ENCODE measurements at places on chromosomes 5 and 9.

- DNase-seq: no peak
These were observed 128.5 kb upstream of the FAM174A start for GRCh38 chr5:100406640-100407039.

- peak; percentile 92 for DNase-seq
These were observed 219.0 kb downstream of the AOPEP start for GRCh38 chr9:94945197-94946144.

GRCh38 chr9:130927995-130928900, 10.8 kb downstream of the FIBCD1 start:
- peak; percentile 88 for DNase-seq

- DNase-seq: no peak
These were observed 10.1 kb downstream of the MYMK start for GRCh38 chr9:133514460-133515239.

GRCh38 chr5:83955916-83956315, 235.3 kb upstream of the HAPLN1 start:
- DNase-seq: peak; percentile 41

DNA sequence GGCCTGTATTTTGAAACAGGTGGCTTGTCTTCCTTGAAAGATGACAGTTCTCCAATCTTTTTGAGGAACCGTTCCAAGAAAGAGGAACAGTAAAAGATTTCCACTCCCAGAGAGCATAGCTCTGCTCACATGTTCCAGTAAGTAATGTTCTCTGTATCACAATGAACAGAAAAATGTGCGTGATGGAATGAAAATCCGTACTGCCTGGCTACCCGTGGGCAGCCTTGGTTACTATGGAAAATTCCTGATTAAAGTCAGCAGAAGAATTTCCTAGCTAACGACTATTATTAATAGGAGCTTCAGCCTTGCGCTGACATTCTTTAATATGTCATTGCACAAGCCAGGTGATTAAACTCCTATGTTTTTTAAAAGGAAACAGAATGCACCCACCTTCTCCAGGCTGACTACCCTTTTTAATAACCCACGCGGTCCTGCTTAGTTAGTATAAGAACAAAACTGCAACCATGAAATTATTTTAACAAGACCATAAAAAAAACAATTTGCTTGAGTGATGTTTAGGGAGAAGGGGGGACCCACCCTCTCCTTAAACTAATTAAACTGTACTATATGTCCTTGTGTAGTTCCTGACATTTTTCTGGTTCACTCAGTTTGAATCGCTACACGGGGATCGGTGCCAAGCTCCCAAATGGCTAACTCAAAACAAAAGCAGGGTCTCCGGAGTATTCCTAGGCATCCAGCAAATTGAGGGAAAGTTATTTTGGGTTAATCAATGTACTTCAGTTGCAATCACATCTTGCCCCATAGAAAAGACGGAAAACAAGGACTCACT, 54.8 kb upstream of the CPEB4 start:
- DNase-seq: no peak

DNA sequence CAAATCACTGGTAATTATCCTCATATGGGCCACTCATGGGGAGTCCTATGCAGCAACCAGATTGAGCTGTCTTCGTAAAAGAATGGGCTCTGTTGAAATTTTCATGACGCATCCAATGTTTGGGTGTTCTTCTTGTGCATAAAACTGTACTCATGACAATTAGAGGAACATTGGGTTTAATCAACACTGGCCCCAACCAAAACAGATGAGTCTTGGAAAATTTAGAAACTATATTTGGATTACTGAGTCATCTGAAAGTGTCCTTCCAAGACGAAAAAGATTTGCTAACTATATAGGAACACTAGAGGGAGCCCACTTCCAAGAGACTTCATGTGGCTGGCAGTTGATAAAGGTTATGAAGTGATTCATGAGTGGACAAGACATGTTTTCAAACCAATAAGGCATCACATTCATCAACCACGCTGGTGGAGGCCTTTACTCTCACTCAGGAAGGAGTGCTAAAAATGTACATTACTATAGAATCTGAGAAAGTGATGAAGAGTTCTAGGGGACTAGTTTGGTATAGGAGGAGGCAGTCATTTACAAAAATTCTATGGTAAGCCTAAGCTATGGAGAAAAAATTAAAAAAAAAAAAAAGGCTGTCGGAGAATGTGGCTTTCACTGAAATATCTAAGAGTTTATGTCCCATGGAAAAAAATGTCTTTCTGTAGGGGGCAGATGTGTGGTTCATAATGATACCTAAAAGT, 313.5 kb downstream of the PRDM9 start:
- peak; percentile 71 for DNase-seq

- peak; percentile 65 for DNase-seq
These were observed 77.1 kb upstream of the GOLM1 start for GRCh38 chr9:86176468-86176867.

GRCh38 chr5:125377141-125377540, 630.7 kb upstream of the ZNF608 start:
- no peak for DNase-seq

DNA sequence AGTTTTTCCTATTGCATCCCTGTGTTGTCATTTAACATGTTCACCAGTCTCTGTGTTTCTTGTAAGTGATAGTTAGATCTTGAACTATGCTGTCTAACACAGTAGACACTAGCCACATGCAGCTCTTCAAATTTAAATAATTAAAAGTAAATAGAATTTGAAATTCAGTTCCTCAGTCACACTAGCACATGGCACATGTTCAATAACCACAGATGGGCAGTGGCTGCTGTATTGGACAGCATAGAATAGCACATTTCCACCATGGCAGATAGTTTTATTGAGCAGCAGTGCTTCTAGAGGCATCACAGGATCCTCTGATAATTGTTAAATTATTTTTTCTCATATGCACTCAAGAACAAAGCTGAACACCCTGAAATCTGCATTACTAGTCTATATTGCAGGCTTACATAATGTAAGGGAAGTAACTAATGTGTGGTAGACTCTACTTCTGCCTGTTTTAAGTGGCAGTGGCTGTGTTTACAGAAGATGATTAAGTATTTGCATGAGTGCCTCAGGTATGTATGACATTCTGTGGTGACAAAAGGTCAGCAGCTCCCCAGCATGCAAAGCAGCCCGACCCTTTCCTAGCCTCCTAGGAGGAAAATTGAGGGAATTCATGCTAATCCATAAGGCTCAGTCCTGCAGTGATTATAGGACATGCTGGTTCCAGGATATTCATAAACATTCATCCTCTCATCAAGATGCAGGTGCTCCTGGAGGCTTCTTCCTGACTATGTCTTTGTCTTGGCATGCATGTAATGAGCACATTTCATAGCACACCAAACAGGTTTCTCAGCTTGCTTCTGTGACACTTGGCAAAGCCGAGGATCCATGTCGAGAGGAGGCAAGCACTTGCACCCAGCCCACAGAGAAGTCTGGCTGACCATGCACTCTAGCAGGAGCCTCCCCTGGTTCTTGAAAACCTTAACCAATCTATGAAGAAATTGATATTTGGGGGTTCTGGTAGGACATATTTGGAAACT, 45.5 kb downstream of the SH3RF2 start:
- DNase-seq: peak; percentile 85

- peak; percentile 70 for DNase-seq
These were observed 76.9 kb upstream of the NFIL3 start for GRCh38 chr9:91500509-91501014.

GRCh38 chr9:122216798-122217418, 11.8 kb downstream of the LHX6 start:
- DNase-seq: no peak

GRCh38 chr9:22210936-22211335, 201.8 kb upstream of the CDKN2B start:
- no peak for DNase-seq

DNA sequence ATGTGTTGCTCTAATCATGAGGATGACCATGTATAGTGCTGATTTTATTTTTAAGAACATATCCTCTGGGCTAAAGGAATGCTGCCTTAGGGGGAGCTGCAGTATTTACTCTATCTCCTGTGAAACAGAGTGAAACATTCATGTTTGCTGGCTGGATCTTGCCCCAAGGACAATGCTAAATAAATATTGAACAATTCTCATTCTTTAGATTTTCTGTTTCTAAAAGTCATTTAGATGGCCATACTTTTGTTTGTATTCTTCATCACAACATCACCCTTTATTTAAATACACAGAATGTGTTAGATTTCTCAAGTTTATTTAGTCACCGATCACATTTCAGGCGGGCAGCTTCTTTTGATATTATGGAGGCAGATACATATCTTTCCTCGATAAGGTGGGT, 103.3 kb downstream of the ARHGEF28 start:
- peak; percentile 19 for DNase-seq

GRCh38 chr9:19136129-19136528, 8.8 kb upstream of the PLIN2 start:
- DNase-seq: no peak

- peak; percentile 84 for DNase-seq
These were observed 32.2 kb upstream of the FRMD3 start for GRCh38 chr9:83570359-83570758.

DNA sequence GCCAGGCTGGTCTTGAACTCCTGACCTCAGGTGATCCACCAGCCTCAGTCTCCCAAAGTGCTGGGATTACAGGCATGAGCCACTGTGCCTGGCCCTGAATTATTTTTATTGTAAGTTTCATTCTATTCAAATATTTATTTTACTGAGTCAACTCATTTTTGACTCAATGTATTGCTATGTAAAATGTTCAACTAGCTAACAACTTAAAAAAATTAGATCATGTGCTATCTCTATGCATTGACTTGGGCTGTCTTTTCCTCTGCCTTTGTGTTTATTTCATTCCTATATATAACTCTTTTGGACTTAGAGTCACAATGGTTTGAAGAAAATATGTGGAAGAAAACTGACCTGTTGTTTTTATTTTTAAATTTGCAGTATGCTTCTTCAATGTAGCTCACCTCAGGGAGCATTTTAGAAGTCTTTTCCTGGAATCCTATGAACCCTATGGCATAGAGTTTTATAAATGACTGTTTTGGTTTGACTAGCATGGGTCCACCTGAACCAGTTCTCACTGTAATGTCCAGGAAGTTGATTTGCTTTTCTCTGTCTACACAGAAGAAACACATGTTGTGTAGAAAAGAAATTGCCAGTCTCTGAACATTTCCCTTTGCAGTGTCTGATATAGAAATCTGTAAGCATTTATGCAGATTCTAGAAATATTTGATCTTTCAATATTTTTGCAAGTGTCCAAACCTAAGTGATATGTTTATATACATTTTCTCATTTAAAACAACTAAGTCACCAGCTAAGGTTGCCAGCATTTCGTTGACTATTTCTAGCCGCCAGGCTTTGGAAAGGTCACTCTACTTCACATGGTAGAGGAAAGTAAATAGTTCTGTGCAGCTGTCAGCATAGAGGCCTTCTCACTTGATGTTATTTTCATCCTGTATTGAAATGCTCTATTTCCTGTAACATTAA, 138.8 kb downstream of the PCSK1 start:
- peak; percentile 25 for DNase-seq

DNA sequence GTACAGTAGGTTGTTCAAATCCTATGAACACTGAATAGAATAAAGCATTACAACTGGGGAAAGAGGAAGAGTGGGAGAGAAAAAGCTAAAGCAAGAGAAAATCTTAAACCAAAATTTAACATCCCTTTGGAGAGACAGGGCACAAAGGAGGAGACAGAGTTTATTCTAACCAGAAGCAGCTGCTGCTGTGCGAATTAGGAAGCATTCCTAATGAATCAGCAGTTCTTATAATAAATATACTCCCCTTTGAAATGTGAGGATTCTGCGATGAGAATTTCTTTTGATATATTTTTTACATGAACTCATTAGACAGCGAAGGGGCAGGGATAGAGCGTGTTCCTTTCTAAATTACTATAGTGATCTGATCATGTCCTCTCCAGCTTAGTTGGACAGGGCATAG, 233.4 kb downstream of the DENND1A start:
- DNase-seq: no peak

All from epithelial cell of esophagus (primary cell).